Activated CD4-positive, alpha-beta T cell treated with anti-CD3 and anti-CD28 coated beads, Interleukin-2, amount 50 U/mL, for 4 hours (primary cell): ENCODE measurements at places on chromosomes 3 and 15.

DNA sequence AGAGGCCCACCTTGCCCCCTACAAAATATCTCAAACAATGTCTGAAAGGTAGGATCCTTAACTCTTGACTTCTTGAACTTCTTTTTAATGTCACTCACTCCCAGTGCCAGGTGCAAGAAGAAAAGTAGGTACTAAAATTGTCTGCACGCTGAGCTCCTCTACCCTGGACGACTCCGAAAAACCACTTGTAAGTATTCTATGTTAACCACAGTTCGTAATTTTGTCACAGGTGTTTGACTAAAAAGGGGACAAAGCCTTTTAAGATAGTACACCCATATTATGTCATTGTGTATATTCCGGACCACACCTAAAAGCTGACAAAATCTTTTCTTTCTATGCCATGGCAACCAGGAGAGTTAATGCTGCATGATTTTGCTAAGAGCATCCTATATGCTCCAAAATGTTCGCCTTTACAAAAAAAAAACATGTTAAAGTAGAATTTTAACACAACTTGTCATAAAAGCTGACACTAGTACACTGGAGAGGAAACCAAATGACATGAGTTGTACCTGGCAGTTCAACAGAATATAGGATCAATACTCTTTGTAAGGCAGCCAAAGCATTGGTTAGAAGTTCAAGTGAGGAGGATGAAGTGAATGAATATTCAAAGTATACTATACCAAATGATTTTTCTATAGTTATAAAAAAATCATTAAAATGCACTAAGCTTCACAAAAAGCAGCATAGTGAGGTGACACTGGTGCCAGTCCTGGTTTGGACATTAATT lies 210.5 kb downstream of the FOXP1 start:
- no peak for DNase-seq

DNA sequence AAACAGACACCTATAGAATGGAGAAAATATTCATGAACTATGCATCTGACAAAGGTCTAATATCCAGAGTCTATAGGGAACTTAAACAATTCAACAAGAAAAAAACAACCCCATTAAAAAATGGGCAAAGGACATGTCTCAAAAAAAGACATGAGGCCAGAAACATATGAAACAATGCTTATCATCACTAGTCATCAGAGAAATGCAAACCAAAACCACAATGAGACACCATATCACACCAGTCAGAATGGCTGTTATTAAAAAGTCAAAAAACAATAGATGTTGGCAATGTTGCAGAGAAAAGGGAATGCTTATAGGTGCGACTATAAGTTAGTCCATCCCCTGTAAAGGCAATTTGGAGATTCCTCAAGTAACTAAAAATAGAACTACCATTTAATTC lies 11.4 kb upstream of the HDGFL3 start:
- no peak for DNase-seq

DNA sequence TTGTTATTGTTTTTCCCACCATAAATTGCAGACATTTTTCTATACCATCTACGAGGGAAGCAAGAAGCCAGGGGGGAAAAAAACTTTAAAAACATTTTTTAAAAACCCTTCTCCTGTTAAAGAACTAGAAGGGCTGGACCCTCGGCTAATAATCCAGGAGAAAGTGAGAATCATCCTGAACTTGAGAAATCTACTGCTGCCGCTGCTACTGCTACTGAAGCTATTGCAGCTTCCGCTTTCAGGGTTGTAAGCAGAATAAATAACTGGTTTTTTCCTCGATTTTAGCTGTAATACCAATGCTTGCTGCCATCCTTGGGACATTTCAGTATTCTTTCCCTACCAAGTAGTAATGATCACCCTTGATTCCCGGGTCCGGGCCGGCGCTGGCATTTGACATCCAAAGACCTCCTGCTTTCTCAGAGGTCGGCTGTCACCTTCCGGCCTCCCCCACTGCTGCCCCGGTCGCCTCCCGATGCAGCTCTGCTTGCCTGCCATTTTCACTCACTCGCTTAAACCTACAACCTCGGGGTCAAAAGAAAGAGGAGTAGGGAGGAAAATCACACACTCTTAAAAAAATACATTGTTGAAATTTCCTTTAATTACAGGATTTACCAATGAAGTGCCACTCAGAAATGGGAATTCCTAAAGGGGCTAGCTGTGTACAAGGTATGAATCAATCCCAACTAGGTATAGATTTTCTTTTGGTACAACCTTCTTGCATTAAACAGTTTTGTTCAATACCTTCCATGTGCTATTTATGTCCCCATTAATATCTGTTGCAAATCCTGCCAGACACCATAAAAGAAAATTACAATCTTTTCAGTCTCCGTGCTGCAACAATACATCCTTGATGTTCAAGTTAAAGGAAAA lies 674 bp upstream of the MECOM start:
- DNase-seq: no peak

- DNase-seq: no peak
These were observed 148.1 kb downstream of the ABHD5 start for GRCh38 chr3:43838877-43839276.

- no peak for DNase-seq
These were observed 28.7 kb upstream of the COL6A6 start for GRCh38 chr3:130488288-130488687.

- no peak for DNase-seq
These were observed 186.8 kb downstream of the SATB1 start for GRCh38 chr3:18238332-18238731.

- DNase-seq: no peak
These were observed 627 bp downstream of the DUSP7 start for GRCh38 chr3:52055537-52056351.

DNA sequence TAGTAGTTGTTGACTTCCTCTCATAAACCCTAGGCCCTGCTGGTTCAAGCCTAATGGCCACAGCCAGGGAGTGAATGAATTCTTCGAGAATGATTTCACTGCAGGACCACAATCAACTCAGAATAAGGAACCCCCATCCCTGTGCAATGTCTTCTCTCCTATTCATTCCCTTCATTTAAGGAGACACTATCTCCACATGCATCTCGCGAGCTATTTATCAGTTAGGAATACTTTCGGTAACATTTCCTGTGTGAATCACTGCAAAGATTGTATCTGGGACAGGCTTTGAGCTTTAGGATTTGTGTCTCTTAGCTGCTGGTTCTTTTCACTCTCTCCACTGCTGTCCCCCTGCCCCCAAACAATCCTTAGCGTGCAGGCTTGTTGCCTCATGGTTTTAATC lies 94.4 kb downstream of the MYLK start:
- DNase-seq: no peak

- DNase-seq: no peak
These were observed 45.6 kb upstream of the NDUFB4 start for GRCh38 chr3:120550546-120550945.

GRCh38 chr3:79506751-79507150 lies 261.0 kb downstream of the ROBO1 start:
- DNase-seq: no peak

GRCh38 chr3:42652251-42652610 lies 1.3 kb upstream of the ZBTB47 start:
- DNase-seq: no peak

DNA sequence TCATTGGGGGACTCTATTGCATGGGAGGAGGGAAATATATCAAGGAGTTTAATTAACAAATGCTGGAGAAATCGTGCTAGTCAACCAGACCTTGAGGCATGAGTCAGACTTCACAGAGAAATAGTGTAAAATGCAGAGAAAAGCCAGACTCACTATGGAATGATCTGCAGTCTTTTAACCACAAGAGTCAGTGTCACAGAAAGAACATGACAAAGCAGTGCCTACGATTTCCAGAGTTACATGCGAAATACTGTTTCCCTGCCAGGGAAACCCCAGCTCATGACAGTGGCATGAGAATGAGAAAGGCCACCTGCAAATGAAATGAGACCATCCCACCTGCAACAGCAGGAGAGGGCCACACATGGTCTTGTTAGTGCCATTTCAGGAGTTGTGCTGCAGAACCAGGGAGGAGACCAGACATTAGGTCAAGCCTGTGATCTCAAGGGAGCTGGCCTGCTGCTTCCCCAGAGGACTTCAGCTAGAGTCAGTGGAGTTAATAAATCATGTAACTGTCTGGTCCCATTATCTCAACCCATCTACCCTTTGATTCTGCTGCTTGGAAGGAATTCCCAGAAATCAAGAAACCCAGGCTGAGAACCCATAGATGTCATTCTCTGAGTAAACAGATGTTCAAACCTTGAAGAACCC lies 79.0 kb downstream of the ERC2 start:
- DNase-seq: no peak

DNA sequence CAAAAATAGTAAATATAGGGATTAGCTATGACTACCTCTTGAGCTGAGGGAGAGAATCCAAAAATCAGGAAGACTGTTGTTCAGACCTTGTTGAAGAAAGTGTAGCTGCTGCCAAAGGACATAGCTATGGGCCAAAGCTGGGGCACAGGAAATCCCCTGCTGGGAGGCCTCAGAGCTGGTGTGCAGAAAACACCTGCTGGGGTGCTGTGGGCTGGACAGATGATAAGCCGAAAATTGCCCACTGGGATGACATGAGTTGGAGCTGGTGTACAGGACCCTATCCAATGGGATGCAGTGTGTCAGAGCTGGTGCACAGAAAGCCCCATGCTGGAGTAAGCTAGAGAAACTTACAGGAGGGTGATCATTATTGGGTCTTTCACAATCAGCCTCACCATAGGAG lies 121.9 kb downstream of the NEO1 start:
- DNase-seq: no peak

DNA sequence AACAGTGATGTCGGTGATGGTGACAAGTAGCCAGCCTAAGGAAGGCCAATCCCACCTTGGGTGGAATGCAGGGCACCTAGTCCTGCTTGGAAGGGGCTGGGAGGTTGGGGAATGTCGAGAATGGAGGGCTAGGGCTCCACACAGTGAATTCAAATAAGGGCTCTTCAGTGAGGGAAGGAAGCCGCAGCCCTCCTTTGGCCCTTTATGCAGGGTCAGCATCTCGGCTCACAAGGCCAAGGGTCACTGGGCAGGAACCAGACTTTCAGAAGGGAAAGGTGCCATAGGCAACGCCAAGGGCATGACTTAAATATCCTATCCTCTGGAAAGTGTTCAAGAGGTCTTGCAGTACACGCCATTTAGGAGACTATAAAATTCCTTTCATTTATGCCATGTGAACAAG lies 56.9 kb downstream of the CLEC3B start:
- DNase-seq: no peak

DNA sequence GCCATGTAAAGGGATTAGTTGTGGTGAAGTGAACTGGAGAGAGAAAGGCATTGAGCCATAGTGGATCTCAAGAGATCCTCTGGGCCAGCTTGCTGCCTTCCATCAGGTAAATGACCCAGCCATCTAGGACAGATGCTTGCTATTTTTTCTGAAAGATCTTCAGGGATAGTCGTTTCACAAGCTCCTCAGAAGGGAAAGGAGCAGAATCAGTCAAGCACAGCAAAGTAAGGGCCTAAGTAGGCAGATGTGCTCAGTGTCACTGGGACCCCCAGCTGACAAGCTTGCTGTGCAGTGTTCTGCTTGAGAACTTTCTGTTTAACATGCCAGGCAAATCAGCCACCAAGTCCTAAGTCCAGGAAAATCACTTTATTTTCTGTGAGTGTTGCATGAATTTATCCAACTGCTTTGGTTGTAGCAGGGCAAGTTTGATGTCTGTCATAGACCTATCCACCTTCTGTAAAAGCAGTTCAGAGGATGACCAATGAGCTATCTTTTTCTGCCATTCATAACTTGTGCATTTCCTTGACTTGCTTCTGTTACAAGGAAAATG lies 319.8 kb downstream of the IL5RA start:
- DNase-seq: no peak
